ENCODE measurements at places on chromosomes 16 and 17. TPM values are rescaled to one million over a fixed set of nuclear protein-coding genes. Genes with fewer than 3 reads are reported as not detected.

DNA sequence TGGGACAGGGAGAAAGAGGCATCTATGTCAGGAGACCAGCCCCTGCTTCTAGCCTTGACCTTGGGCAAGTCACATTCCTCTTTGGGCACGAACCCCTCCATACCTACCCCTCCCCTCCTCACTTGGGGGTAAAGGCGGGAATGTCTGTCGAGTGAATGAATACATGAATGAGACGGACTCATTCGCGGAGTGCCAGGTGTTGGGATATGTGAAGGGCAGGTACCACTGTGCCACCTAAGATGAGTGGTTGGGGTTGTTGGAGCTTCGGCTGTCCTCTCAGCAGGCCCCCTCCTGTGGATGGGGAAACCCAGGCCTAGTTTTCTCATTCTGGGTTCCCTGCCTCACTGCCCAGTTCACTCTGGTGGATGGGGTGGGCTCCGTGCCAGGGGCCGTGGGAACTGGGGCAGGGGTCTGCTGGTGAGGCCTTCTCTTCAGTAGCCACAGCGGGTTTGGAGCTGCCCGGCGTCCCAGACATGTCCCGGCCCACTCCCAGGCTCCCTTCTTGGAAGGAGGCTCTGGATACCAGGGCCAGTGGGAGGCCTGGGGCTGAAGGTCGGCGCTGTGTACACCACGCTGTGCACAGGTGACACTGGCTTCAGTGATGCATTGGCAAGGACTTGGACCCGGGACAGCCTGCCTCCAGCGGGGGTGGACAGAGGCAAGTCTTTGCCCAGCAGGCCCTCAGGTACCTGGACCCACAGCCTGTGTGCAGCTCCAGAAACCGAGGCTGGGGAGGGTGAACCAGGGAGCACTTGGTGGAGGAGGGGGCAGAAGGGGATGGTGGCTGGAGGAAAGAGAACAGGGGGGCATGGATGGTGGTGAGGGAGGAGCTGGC, 5.6 kb downstream of the GLIS2 start:
- no peak for DNase-seq

The ZNF276 gene
- 7.7 TPM for polyA plus RNA-seq

- DNase-seq, result no peak
Measured at GRCh38 chr17:7077911-7078546, 2.0 kb downstream of the CLEC10A start.

The MYCBPAP gene
- 0.17 TPM for polyA plus RNA-seq

DNA sequence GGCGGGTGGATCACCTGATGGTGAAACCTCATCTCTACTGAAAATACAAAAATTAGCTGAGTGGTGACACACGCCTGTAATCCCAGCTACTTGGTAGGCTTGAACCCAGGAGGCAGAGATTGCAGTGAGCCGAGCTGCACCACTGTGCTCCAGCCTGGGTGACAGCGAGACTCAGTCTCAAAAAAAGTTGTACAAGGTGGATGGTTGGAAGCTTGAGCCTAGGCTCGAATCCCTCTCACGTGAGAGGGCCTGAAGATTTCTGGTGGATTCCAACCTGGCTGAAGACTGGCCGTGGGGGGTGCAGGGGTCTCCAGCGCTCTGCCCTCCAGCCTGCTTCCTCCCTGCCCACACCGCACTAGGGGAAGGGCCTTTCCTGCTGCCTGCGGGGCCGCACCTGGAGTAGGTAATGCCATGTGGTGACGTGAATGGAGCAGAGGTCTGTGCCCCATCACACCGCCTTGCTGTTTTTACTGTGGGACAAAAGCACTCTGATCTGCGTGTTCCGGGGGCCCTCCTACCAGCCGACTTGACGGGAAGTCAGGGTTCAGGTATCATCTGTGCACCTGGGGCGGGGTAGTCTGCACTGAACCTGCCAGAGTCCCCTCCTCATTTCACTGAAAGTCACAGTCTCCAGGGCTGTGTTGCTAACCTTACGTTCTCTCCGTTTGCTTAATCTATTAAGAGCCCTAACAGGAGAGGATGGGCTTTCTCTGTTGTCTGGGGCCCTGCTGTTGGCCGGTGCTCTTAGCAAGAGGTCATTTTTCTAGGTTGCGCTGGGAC, 4.2 kb downstream of the RPL13 start:
- no peak for DNase-seq
